ENCODE measurements at places on chromosomes 2 and 18.

GRCh38 chr2:136305517-136306192 lies 187.7 kb upstream of the CXCR4 start:
- no peak for DNase-seq

DNA sequence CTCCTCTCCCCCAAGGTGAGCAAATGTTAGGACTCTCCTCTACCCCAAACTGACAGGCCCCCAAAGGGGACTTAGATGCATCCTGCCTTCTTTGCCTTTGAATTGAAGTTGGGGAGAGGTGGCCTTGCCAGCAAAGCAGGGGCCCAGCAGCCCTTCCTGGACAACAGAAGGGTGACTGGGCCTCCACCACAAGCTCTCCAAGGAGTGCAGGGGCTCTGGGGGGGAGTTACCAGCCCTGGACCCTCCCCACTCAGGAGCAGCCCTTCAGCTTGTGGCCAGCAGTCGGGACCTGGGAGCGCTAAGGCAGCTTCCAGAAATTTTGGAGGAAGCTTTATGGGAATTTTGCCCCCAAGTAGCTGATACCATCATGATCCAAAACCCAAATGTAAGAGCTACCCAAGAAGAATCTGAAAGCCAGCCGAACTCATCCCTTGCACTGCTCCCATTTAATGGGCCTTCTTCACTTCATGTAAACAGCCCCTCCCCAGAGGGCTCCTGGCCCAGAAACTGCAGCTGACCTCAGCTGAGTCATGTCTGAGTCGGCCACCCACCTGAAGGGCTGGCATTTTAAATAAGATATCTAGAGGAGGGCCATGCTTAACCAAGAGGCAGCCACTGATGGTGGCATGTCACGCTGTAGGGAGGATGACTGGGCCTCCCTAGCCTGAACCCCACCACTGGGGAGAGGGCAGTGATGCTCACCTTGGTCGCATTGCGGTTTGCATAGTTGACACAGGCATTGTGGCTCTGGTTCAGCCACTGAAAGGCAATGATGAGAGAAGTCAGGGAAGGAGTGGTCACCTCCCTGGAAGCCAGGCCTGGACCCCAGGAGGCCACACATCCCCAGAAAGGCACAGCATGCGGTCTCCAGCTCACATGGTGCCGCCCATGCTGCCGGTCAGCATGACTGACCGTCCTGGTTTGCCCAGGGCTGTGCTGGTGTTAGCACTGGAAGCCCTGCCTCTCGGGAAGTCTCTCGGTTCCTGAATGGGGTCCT lies 71.5 kb downstream of the SFXN5 start:
- DNase-seq, result no peak

GRCh38 chr2:9779596-9780264 lies 63.5 kb upstream of the TAF1B start:
- DNase-seq, result no peak

DNA sequence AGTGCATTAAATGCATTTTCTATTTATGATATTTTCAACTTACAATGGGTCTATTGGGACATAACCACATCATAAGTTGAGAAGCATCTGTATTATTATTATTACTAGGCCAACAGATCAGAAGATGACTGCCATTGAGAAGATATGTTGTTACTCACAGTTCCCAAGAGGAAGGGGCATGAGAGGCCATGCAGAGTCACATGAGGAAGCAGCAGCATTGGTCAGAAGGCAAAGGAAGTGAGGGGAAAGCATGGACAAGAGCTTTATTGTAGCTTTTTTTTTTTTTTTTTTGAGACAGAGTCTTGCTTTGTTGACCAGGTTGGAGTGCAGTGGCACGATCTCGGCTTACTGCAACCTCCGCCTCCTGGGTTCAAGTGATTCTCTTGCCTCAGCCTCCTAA lies 66.2 kb upstream of the LCLAT1 start:
- no peak for DNase-seq

Measured in upper lobe of right lung (tissue), 1 donor.